ENCODE measurements at places on chromosomes 5 and 9. TPM values are rescaled to one million over a fixed set of nuclear protein-coding genes. Genes with fewer than 3 reads are reported as not detected.

GRCh38 chr5:7517006-7517405, 121.1 kb downstream of the ADCY2 start:
- no peak for DNase-seq

DNA sequence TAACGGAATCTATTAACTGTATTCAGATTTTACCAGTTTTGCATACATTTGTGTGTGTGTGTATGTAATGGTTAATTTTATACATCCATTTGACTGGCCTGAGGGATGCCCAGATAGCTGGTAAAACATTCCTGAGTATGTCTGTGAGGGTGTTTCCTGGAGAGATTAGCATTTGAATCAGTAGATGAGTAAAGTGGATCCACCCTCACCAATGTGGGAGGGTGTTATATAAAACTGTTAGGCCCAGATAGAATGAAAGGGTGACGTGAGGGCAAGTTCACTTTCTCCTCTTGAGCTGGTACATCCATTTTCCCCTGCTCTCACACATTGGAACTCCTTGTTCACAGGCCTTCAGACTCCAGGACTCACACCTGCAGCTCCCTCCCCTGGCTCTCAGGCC, 88.7 kb downstream of the EMB start:
- no peak for DNase-seq

DNA sequence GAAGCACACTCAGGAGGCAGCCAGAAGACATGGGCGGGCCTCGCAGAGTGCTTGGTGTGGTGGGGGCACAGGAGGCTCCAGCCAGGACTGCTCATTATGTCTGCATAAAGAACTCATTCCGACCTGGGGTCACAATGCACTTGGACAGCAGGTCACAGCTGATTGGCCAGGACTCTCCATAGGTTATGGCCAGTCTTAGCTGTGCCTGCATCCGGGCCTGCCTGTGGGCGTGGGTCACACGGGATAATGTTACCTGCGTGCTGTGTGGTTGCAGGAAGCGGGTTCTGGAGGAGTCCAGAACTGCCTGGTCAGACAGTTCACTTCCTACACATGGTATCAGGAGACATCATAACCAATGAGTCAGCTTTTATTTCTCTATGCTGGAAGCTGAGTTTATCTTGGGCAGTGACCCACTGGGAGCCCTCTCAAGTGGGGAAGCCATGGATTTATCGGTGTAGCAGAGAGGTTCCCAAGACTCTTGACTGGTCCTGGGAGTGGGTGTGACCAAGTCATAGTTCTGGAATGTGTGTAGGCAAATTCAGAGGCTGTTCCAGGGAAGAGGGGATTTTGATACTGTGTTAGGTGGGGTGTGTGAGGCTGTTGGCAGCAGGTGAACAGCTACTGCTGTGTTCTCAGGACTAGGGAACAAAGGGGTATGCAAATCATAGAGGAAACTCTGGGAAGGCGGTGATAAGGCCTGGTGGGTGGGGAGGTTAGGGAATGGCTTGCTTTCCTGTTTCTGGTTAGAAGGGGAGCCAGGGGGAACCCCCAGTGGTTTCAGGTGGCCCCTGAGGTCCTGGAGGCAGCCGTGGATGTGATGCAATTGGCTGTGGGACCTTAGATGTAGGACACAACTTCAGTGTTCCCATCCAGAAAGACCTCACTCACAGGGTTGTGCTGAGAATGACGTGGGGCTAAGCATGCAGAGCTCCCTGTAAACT, 51.3 kb downstream of the ARHGEF37 start:
- no peak for DNase-seq

GRCh38 chr9:134826336-134827285, 54.0 kb upstream of the FCN2 start:
- no peak for DNase-seq

DNA sequence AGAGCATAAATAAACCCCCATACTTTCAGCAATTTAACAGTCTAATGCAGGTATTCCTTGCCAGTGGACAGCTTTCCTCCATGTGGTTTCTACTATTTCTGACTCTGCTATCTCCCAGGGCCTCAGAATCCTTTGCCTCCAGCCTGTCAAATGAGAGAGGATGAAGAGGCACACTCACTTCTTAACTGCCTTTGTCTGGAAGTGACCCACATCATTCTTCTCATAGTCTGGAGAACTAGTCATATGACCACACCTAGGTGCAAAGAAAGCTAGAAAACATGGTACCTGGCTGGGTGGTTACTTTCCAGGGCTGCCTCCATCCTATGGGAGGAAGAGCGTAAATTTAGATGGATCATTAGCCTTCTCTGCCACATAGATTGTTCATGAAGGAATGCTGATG, 22.5 kb downstream of the PALM2AKAP2 start:
- no peak for DNase-seq

DNA sequence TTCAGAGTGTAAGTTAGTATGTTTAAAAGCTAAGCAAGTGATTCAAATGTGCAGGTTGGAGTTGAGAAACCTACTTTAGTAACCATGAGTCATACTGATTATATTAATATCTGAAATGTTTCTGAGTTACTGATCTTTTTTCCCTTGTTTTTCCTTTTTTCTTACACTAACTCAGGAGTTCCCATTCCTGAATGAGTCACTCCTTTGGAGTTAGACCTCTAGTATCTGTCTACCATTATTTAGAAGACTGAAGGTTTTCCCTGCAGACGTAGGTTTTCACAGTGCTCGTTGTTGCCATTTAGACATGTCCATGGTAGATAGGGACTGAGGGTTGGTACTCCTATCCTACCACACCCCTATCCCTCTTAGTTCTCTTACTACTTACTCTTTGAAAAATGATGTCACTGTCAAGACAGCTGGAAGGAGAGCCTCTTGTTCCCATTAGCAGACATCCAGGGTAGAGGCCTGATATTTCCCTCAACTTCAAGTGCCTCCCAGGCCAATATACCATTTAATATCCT, 20.2 kb downstream of the OCLN start:
- no peak for DNase-seq

DNA sequence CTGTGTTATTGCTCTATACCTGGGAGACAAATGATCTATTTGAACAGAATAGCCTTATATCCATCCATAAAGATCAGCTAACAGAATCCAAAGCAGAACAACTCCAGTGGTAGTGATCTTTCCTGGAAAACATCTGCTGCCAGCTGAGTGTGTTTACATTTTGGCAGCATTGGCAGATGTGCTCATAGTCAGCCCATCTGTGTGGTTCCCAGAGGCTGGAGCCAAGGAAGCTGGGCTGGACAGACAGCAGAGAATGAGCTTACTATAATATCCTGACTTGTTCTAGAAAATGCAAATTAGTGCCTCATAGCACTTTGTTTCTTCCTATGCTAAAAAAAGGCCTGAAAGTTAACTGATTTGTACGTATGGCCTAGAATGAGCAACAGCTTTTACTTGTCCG, 99.7 kb downstream of the ST8SIA4 start:
- peak; percentile 47 for DNase-seq

GRCh38 chr5:173643964-173644363, 27.5 kb upstream of the BOD1 start:
- DNase-seq, result no peak

DNA sequence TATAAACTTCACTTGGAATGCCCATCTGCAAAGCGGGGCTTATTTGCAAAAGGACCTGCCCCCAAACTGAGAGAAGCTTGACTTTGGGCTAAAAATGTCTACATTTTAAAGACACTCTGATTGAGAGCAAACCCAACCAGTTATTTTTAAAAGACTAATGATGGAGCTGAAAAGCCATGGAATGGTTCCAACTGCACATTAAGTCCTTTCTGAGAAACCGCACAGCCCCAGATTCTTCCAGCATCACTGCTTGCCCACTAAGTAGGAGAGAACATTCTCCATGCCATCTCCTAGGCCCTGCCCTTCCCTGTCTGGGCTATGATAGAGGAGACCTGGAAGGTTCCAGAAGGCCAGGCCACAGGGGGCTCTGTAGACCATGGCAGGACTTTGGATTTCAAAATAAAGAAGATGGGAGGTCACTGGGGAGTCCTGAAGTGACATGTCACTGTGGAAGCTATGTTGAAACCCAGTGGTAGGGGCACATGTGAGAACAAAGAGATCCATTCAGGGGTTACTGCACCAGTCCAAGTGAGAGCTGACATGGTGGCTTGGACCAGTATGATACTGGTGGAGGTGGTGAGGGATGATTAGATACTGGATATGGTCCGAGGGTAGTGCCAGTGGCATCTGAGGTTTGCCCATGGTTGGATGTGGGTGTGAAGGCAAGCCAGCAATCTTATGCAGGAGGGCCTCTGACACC, 179.2 kb downstream of the DAB2IP start:
- DNase-seq, result no peak

DNA sequence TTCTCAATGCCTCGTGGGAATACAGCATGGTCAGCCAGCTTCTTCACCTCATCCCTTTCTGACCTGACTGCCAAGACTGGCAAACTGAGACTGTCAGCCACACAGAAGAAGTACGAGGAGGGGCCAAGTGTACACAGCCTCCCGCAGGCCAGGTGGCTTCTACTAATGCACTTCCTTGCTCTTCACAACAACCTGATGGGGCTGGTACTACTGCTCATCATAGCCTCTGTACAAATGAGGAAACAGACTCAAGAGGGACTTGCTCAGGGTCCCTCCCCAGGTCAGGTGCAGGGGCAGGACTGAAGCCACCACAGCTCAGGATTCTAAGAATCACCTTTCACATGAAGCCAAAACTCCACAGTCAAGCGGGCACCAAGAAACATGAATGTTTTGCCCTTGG, 21.3 kb downstream of the NIPAL4 start:
- no peak for DNase-seq

DNA sequence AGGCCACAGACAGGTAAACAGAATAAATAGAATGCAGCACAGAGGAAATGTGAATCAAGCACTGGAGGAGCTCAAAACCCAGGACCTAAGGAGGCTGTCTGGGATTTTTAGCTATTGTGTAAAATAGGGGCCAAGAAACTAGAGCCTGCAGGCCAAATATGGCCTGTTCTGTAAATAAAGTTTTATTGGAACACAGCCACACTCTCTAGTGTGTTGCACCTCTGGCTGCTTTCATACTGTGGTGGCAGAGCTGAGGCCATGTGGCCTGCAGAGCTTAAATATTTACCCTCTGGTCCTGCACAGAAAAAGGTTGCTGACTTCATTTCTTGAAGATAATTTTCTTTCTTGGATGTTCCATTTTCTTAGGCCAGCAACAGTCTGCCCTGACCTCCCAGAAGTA, 136.4 kb downstream of the WDR41 start:
- DNase-seq, result no peak

DNA sequence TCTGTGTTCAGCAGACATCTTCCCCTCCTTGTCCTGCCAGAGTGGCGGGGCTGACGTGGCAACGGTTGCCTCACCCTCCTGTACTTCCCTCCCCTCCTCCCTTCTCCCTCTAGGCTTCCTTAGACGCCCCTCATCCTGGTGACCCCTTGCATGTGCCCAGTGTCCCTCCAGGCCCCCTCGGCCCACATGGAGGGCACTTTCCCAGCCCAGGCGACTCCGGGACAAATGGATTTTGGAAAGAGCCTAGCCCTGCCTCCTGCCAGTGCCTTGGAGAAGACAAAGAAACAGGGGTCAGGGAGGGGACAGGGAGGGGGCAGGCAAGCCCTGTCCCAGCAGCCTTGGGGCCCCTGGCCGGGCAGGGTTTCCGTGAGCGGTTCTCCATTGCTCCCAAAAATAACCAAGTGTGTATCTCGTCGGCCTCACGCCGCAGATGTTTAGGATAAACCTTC, 38.3 kb upstream of the NEURL1B start:
- peak; percentile 48 for DNase-seq

GRCh38 chr5:38725371-38725865, 120.4 kb upstream of the OSMR start:
- DNase-seq, result no peak

DNA sequence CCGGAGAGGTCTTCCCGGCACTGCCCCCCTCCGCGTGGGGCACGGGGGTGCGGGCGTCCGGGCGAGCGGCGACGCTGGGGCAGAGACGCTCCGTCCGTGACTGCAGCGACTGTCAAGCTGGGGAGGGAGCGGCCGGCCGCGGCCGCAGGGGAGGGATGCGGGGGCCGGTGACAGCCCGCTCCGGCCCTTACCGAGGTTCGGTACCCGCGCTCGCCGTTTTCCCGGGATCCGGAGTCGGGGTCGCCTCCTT, 400 bp downstream of the KDM4C start:
- no peak for DNase-seq

GRCh38 chr9:78365748-78366697, 69.1 kb downstream of the PSAT1 start:
- no peak for DNase-seq

DNA sequence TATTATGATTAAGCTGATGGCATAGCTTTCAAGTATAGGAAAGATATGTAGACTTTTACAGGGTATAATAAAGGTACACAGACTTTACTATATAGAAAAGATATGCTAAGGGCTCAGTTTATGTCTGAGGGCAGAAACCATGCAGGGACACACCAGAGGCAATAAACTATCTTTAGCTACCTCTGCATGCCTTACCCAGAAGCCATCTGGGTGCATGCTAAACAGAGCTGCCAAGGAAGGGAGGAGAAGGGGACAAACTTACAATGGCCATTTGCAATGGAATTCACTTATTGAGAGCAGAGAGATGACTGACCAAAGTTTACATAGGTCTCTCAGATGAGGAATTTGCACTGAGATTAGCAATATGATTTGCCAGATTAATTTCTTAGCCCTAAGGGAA, 143.1 kb upstream of the NR4A3 start:
- no peak for DNase-seq

GRCh38 chr9:81791076-81791475, 101.7 kb upstream of the TLE1 start:
- no peak for DNase-seq

DNA sequence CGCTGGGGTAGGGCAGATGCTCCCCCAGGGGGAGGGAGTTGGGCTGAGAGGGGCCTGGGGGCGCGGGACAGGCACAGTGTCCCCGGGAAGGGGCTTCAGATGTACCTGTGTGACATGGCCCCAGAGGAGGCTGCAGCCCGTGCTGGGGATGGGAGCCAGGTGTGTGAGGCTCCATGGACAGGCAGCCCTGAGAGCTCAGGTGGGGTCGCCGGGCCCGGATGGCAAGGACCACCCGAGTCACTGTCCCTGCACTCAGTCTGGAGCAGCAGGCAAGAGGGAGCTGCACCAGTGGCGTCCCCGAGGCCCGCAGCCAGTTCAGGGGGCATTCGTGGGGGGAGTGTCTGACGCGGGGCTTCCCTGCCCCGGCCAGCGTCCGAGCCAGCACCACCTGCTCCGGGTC, 18.9 kb downstream of the CCDC187 start:
- no peak for DNase-seq

- DNase-seq, result no peak
Measured at GRCh38 chr9:28956116-28956880, 1383.0 kb upstream of the C9orf72 start.

- DNase-seq, result no peak
Measured at GRCh38 chr5:132776131-132776937, 705 bp downstream of the SEPTIN8 start.

- no peak for DNase-seq
Measured at GRCh38 chr5:111976705-111977435, 219.9 kb upstream of the NREP start.

GRCh38 chr5:118042076-118042475, 946.3 kb downstream of the DTWD2 start:
- DNase-seq, result no peak

The PCDHGA1 gene
- 0.43 TPM for total RNA-seq

The ZNF169 gene
- 15.0 TPM for total RNA-seq

The LPCAT1 gene
- 239 TPM for total RNA-seq

The TTC23L gene
- total RNA-seq, result 0.24 TPM

The MEF2C gene
- 130 TPM for total RNA-seq

The DBH gene
- total RNA-seq, result not detected

The SPINK1 gene
- 7.1 TPM for total RNA-seq

The IL4 gene
- not detected for total RNA-seq

The JAK2 gene
- total RNA-seq, result 61.2 TPM
